Panc1 (cell line): ENCODE measurements at places on chromosomes 4 and X.

DNA sequence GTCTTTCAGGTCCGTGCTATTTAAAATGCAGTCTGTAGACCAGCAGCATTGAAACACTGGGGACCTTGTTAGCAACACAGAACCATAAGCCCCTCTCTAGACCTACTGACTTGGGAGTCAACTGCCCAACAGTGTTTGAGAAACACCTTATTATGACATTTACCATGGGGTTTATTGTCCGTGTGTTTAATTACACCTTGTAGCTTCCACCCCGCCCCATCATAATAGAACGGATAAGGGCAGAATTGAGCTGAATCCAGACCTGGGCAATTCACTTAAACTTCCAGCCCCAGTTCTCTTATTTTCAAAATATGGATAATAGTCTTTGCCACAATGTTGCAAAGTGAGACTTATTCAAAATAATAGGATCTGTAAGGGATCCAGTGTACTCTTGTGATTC is 30.6 kb upstream of the CLNK start:
- H3K27ac ChIP-seq, result no peak overlapping the region
- no peak overlapping the region for H3K4me3 ChIP-seq
- H3K27me3 ChIP-seq, result no peaks in the 10 kb centered on the region

DNA sequence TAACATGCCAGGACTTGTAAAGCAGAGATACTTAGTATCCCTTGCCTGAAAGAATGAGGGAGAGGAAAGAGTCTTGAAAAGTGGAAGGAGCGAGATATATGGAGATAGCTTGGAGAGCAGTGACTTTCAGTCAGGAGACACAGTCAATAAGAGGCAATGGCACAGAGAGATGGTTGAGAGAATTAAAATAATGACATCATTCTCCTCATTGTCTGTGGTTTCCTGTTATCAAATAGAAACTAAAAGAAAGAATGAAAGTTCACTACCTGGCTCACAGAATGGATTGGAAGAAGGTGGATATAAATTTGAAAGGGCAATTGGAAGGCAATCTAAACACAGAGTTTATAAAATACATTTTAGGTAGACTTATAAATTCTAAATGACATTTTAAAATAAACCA is 760.2 kb upstream of the AADAT start:
- H3K4me3 ChIP-seq, result no peak overlapping the region
- DNase-seq, result no peak
- H3K27me3 ChIP-seq, result no peaks in the 10 kb centered on the region
- no peaks in the 10 kb centered on the region for H3K36me3 ChIP-seq
- H3K4me1 ChIP-seq, result no peaks in the 10 kb centered on the region

DNA sequence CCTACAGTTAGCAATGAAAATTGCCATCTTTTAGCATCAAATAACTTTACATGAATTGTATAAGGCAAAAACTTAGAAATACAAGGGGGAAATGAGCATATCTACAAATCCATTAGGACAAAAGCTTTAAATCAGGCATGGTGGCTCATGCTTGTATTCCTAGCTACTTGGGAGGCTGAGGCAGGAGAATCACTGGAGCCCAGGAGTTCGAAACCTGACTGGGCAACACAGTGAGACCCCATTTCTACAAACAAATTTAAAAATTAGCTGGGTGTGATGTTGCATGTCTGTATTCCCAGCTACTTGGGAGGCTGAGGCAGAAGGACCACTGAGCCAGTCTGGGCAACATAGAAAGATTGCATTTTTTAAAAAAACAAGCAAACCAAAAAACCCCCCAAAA is 61.3 kb downstream of the EIF4E start:
- no peaks in the 10 kb centered on the region for H3K27me3 ChIP-seq
- H3K27ac ChIP-seq, result no peak overlapping the region
- H3K4me1 ChIP-seq, result no peaks in the 10 kb centered on the region
- DNase-seq, result no peak
- H3K4me3 ChIP-seq, result no peak overlapping the region
- no peaks in the 10 kb centered on the region for H3K36me3 ChIP-seq

DNA sequence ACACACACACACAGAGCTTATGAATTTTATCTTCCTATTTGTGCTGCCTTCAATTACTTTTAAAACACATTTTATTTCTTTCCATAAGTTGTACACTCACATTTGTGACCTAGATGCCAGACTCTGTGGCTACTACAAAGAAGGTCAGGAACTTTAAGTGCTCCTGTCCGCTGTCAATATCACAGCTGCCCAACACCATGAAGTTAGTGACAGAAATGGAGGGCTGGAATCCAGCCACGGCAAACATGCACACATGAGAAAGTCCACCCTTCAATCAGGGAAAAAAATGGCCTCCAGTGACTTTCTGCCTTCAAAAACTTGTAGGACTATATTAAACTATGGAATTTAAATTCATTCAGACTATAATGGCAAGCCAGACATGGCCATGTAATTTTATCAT is 334.4 kb upstream of the FSTL5 start:
- H3K27ac ChIP-seq, result no peak overlapping the region
- H3K27me3 ChIP-seq, result no peaks in the 10 kb centered on the region
- DNase-seq, result no peak
- H3K4me3 ChIP-seq, result no peak overlapping the region
- no peaks in the 10 kb centered on the region for H3K36me3 ChIP-seq

DNA sequence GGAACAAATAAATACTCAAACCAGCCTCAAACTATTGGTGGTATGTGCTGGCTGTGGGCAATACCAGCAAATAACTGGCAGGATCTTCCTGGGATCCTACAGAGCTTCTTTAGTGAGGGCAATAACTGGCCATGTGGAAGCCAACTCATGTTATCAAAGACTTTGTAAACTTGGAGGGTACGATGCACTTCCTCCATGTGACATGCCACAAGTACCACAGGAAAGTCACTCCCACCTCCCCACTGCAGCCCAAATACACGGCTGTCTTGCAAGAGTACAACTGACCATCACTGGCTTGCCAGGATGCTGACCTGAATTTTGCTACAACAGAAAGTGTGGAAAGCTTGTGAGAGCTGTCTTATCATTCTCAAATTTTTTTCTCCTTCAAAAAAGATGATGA is 93.3 kb upstream of the MAML3 start:
- H3K4me3 ChIP-seq, result no peak overlapping the region
- H3K4me1 ChIP-seq, result peaks cover 8% of the 10 kb centered on the region
- H3K27ac ChIP-seq, result no peak overlapping the region
- H3K36me3 ChIP-seq, result no peaks in the 10 kb centered on the region
- no peak for DNase-seq

DNA sequence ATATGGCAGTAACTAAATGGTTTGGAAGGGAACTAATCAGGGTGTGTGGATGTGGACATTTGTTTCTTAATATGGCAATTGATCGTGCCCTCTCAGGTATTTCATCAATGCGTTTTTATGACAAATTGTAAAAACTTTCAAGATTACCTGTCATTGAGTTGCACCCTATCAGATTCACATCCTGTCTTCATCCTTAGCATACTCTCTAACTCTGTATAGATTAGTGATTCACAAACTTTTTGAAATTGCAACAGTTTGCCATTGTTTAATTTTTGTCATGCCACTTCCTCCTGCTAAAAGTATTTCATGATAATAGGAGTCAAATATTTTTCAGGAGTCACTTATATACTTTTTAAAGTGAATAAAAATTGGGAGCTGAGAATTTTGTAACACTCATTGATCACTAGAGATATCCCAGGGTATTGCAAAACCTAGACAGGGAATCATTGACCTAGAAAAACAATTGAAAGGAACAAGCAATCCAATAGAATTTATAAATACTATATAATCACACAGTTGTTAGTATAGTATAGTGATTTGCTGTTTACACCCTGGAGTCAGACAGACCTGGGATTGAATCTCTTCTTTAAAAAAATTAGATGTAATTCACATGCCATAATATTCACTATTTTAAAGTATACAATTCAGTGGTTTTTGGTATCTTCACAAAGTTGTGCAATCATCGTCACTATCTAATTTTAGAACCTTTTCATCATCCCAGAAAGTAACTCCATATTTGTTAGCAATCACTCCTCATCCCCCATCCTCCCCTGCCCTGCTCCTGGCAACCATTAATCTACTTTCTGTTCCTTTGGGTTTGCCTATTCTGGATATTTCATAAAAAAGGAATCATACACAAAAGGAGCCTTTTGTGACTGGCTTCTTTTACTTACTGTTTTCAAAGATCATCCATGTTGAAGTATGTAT is 8.9 kb downstream of the MID2 start:
- DNase-seq, result no peak
- no peak overlapping the region for H3K27ac ChIP-seq
- no peak overlapping the region for H3K4me3 ChIP-seq
- H3K27me3 ChIP-seq, result no peaks in the 10 kb centered on the region

DNA sequence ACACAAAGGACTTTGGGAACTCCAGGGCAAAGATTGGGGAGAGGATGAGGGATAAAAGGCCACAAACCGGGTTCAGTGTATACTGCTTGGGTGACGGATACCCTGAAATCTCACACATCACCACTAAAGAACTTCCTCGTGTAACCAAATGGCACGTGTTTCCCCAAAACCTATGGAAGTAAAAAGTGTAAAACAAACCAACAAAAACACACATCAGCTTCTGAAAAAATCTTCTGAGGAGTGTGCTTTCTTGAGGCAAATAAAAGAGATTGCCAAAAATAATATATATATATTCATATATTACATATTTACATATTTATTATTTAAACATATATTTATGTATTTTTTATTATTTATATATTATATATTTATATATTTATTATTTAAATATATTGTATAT is 3.9 kb downstream of the P2RY8 start:
- no peak overlapping the region for H3K27ac ChIP-seq
- DNase-seq, result no peak
- H3K36me3 ChIP-seq, result no peaks in the 10 kb centered on the region
- no peak overlapping the region for H3K4me3 ChIP-seq
- no peaks in the 10 kb centered on the region for H3K27me3 ChIP-seq
- H3K4me1 ChIP-seq, result no peaks in the 10 kb centered on the region

DNA sequence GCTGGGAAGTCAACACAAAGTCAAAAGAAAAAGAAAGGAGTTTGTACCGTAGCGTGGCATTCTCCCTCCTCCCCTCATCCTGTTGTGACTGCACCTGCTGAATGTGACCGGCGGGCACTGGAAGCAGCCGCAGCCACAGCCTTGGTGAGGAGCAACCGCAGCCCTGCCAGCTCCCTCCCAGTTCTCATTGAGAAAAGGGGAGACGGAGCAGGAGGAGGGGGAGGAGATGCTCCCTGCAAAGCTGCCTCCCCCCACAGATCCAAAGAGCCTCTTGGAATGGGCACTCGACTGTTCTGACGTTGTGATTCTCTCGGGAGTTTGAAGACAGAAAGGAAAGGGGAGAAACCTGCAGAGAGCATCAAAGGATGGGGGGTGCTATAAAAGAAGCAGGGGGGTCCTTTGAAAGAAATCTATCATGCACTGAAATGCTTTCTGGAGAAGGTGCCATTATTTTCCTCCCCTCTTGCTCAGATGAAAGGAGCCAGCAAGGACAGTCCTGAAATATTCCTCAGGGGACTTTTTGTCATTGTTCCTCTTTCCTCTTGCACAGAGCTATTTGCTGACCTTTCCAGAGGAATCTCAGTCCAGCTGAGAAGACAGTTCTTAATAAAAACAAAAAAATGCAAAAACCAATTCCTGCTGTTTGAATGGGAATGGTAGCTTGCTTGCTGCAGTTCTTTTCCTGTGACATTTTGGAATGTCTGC is 429.7 kb downstream of the MAPK10 start:
- DNase-seq, result no peak
- H3K36me3 ChIP-seq, result no peaks in the 10 kb centered on the region
- no peaks in the 10 kb centered on the region for H3K4me1 ChIP-seq

DNA sequence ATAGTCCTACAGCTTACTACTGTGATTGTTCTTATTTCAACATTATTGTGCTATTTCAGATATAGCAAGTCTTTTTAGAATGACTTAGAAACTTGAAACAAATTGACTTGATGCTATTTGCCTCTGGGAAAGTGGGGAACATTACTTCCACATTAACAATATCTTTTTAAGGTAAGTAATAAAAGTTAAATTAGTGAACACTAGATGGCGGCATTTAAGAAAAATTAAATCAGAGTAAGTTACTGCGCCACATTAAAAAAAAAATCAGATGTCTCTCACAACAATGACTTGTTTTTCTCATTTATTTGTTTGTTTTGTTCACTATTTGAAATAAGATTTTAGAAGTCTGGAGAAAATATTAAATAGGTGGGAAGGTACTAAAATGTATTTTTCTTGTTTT is 1026.9 kb upstream of the SLIT2 start:
- no peaks in the 10 kb centered on the region for H3K4me1 ChIP-seq
- H3K27me3 ChIP-seq, result no peaks in the 10 kb centered on the region

DNA sequence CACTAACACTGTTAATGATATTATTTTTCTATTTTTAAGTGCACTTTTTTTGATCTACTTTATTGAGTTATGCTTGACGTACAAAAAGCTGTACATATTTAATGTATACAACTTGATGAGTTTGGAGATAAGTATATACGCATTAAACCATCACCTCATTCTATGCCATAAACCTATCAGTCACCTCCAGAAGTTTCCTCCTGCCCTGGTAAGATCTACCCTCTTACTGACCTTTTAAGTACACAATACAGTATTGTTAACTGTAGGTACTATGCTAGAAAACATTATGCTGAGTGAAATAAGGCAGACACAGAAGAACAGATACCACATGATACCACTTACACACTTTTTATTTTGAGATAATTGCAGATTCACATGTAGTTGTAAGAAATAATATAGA is 36.9 kb downstream of the INTS6L start:
- H3K27ac ChIP-seq, result no peak overlapping the region
- no peaks in the 10 kb centered on the region for H3K4me1 ChIP-seq
- DNase-seq, result no peak
- no peaks in the 10 kb centered on the region for H3K27me3 ChIP-seq
- H3K4me3 ChIP-seq, result no peak overlapping the region

DNA sequence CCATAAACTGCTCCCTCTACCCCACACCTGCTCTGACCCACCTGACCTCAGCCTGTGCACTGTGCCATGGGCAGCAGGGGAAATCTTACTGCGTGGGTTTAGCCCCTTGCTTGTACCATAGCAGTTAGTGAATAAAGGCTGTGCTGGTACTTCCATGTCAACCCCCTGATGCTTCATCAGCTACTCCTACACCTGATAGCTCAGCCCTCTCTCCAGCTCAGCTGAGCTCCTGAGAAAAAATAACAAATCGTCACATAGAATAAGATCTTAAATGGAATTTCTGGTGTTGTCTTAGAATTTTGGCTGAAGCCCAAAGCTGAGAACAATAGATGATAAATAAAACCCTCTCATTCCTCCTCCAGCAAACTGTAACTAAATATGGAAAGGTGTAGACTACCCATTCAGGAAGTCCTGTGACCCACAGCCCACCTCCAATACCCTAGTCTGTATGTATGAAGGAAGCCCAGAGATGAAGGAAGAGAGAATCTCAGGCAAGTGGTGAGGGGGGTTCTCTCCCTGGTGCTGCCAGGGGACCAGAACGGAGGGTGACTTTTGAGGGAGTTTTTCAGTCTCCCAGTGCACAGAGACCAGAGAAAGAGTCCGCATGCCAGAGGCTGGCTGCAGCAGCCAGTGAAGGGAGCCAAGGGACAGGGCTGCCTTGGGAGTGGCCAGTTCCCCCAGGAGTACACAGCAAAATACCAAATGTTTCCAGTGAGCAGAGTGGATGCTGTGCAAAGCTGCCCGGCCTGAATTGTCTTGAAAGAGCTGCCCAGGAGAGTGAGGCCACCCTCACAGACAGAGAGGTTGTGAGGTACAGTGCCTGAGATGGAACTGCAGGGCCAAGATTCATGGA is 227.3 kb downstream of the QDPR start:
- no peaks in the 10 kb centered on the region for H3K27me3 ChIP-seq
- no peaks in the 10 kb centered on the region for H3K36me3 ChIP-seq
- no peak overlapping the region for H3K27ac ChIP-seq
- H3K4me3 ChIP-seq, result no peak overlapping the region
- no peaks in the 10 kb centered on the region for H3K4me1 ChIP-seq
- DNase-seq, result no peak

- H3K27me3 ChIP-seq, result no peaks in the 10 kb centered on the region
- H3K36me3 ChIP-seq, result no peaks in the 10 kb centered on the region
- H3K4me1 ChIP-seq, result no peaks in the 10 kb centered on the region
- DNase-seq, result no peak
- no peak overlapping the region for H3K27ac ChIP-seq
Observed at GRCh38 chr4:13985837-13986236, 358.3 kb upstream of the BOD1L1 start.
